8988T (cell line): ENCODE measurements at places on chromosomes 5 and 9.

- no peak for DNase-seq
These were observed 150.0 kb downstream of the ARL15 start for GRCh38 chr5:54160329-54160728.

DNA sequence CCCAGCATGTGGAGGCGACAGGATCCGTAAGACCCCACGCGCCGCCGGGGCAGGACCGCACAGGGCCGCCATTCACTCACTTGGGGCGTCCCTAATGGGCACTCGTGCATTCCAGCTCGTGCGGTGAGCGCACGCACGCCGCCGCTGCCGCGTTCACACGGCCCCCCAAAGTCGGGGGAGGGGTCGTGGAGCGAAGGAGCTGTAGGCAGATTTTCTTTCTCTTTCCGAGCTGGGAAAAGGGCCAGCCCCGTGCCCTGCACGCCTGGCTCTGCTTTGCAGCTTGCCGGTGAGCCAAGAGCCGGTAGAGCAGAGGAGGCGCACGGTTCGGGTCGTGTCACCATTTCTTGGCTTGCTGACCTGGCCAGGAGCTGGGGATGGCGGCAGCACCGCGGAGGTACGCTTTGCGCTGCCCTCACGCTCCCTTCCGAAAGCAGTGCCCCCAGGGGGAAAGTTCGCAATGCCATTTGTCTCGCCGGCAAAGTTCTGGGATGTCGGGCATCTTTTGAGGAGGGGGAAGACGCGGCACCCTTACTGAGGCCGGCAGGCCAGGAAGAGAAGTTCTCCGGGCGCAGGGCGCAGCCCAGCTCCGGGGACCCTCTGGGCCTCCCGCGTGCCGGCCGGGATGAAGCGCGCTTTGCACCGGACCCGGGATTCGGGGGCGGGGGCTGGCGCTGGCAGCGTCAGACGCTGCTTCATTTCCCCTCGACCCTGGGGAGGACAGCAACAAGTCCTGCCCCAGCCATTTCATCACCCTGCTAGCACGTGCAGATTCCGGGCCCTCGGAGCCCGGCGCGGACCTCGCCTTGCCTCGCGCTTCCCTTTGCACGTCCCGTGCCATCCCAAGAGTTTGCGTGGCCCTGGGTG lies 898 bp downstream of the STC2 start:
- DNase-seq: no peak

GRCh38 chr9:96302021-96302420 lies at the start of gene HSD17B3:
Gene HSD17B3, minus strand, starts transcription at chr9:96302176. Its CDS starts 72 bp downstream, at chr9:96302104.
- no peak for DNase-seq

- DNase-seq: no peak
These were observed 10.9 kb downstream of the MCTP1 start for GRCh38 chr5:95274011-95274410.

DNA sequence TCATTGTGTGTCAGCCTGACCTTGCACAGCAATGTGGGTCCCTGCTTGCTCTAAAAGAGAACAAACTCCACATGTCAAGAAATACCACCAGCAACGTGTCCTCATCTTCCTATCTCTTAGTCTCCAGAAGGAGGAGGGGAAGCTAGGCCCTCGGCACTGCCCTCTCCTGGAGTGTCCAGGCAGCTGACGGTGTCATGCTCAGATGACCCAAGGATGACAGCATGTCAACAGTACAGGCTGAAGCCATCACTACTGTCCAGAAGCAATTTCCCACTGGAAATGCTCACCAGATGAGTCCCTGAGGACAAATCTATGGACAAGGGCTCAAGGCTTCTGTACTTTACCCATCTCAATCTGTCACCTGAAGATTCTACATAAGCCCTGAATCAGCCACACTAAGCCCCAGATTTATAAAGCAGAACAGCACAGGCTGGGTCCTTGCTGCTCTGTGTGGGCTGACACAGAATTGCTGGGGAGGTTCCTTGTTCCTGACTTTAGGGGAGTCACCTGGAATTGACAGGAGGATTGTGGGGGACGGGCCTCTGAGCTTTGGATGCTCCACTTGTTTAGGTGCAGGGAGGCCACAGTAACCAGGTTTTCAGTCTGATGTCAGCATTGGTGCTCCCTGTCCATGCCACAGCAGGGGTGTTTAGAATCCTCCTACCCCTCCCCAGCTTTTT lies 210.2 kb downstream of the DAB2IP start:
- peak; percentile 50 for DNase-seq

GRCh38 chr9:127424676-127424999 lies 456 bp downstream of the ZNF79 start:
- no peak for DNase-seq

DNA sequence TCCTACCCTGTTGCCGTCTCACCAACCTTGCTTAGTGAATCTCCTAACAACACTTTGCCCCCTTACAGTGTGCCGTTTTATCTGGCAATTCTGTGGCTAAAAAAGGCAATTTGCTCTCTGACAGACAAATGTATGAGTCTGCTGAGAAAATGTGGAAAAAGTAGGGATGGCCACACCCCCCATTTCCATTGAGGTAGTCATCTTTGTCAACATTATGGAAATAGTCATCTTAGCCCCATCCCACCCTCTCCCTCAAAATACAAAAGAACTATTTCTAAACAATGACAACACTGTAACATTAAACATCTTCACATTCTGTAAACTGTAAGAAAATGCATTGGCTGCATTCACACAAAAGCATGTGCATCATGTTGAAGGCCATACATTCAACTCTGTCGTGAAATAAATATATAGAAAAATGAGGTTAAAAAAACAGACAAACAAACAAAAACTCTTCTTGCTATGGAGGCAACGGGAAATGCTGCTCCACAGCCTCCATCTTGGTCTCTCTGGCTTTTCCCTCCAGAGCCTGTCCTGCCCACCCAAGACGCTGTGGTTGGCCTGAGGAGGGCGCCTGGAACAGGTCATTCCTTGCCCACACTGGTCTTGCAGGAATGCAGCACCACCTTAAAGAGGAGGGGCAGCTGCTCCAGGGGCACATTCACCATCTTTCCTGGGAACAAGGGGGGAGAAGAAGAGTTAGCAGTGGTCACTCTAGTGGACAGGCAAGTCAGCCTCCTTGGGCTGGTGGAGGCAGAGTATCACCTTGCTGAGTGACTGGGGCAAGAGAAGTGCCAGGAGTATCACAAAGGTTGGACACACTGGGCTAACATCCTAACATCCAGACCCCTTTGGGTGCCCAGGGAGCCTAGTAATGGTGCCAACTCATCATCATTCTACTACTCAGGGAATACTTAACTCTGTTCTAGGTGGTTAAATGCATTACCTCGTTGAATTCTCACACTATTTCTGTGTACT lies 15.2 kb upstream of the NR5A1 start:
- DNase-seq: no peak

- DNase-seq: no peak
These were observed 1710.1 kb upstream of the CDH9 start for GRCh38 chr5:28748446-28748845.
